Left ventricle myocardium inferior (tissue), 1 donor: ENCODE measurements at places on chromosomes 2 and 18. TPM values are rescaled to one million over a fixed set of nuclear protein-coding genes. Genes with fewer than 3 reads are reported as not detected.

Gene ANO7
- total RNA-seq, result 0.80 TPM

DNA sequence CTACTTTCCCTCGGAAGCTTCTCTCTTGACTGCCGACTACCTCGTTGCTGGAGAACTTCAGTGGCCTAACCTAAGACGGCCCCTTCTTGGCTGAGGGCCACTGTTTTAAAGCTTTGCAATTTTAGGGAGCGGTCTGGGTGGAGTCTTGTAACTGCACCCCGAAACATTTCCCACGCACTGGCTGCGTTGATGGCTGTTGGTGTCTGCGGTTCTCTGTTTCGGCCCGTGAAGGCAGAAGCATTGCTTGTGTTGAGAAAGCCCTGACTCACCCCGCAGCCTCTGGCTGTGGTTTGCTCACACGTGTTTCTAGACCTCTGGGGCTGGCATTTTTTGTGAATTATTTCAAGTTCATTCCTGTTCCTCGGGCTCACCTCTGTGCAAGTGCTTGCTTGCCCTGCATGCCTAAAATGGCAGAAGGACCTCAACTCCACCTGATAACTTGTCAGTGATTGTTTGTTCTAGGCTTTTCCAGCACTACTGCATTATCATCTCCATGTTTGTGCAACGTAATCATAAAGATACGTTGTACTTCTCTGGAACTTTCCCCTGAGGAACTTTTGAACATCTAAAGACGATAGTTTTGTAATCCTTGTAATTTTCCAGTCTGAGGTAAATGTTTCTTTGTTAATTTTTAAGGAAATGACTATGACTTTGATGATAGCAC is 94.2 kb upstream of the DLX2 start:
- no peak overlapping the region for H3K4me3 ChIP-seq
- no peak for DNase-seq
- H3K4me1 ChIP-seq, result no peaks in the 10 kb centered on the region
- no peak overlapping the region for H3K27ac ChIP-seq

Gene SFT2D3
- 2.9 TPM for total RNA-seq

Gene CLHC1
- 7.5 TPM for total RNA-seq

GRCh38 chr2:71795486-71795885 is 342.1 kb downstream of the DYSF start:
- H3K4me3 ChIP-seq, result no peak overlapping the region
- H3K36me3 ChIP-seq, result no peaks in the 10 kb centered on the region
- DNase-seq, result no peak
- peaks cover 10% of the 10 kb centered on the region for H3K27me3 ChIP-seq

GRCh38 chr2:19362094-19362754 is 3.8 kb upstream of the OSR1 start:
- H3K27me3 ChIP-seq, result peaks cover 53% of the 10 kb centered on the region
- H3K4me1 ChIP-seq, result peaks cover 49% of the 10 kb centered on the region
- H3K27ac ChIP-seq, result peak overlapping the region; percentile 53
- no peak for DNase-seq
- no peaks in the 10 kb centered on the region for H3K36me3 ChIP-seq

- H3K4me1 ChIP-seq, result peaks cover 71% of the 10 kb centered on the region
- H3K4me3 ChIP-seq, result peak overlapping the region; percentile 5
- H3K27ac ChIP-seq, result peak overlapping the region; percentile 57
Observed at GRCh38 chr2:88081924-88082608, 14.4 kb downstream of the SMYD1 start.

Gene AQP12B
- not detected for total RNA-seq

Gene KCNE4
- total RNA-seq, result 3.1 TPM

Gene SPR
- total RNA-seq, result 53.5 TPM

Gene ZAP70
- 0.55 TPM for total RNA-seq

DNA sequence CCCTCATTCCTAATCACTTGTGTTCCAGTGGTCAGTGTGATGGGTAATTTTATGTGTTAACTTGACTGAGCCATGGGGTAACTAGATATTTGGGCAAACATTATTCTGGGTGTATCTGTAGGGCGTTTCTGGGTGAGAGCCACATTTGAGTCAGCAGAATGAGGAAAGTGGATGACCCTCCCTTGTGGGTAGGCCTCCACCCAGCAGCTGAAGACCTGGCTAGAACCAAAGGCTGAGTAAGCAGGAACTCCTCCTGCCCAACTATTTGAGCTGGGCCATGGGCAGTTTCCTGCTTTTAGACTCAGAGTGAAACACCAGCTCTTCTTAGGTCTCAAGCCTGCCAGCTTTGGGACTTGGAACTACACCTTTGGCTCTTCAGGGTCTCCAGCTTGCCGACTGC is 141.8 kb downstream of the ACKR3 start:
- no peak overlapping the region for H3K27ac ChIP-seq
- no peaks in the 10 kb centered on the region for H3K27me3 ChIP-seq
- H3K4me3 ChIP-seq, result no peak overlapping the region
- no peaks in the 10 kb centered on the region for H3K36me3 ChIP-seq
- H3K4me1 ChIP-seq, result peaks cover 36% of the 10 kb centered on the region
- no peak for DNase-seq

DNA sequence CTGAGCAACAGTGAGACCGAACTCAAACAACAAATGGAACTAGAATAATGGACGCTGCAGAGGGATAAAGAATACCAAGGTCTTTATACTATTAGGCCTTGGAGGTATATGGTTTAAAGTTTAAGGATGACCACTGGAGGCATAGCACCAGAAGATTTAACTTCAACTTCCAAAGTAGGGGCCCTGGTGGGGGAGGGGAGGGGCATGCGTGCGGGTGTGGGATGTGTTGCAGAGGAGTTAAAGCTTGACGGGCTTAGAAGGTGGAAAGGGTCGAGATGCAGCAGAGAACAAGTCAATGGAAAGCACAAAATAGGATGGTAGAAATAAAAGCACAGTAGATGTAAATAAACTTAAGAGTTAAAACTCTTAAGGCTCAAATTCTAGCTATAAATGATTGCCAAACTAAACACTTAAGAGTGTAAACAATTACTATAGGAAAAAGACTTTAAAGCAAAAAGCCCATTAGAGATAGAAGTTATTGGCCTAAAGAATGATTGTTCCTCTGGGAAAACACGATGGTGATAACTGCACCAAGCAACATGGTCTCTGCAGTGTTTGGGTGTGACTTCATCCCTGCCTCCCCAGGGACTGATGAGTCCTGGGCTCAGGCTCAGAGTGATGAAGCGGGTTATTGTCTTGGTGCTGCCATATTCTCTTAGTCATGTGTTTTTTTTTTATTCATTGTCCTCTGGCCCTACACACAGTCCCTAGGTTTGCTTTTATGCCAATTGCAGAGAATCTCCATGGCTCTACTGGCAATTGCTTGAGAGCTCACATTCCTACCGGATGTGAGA is 13.0 kb downstream of the RRM2 start:
- H3K4me1 ChIP-seq, result no peaks in the 10 kb centered on the region
- H3K4me3 ChIP-seq, result no peak overlapping the region
- H3K27me3 ChIP-seq, result no peaks in the 10 kb centered on the region
- no peak for DNase-seq
- H3K36me3 ChIP-seq, result no peaks in the 10 kb centered on the region

- H3K27me3 ChIP-seq, result no peaks in the 10 kb centered on the region
- H3K4me3 ChIP-seq, result no peak overlapping the region
- H3K4me1 ChIP-seq, result no peaks in the 10 kb centered on the region
- H3K27ac ChIP-seq, result no peak overlapping the region
- no peak for DNase-seq
Observed at GRCh38 chr2:75340560-75340959, 141.2 kb upstream of the TACR1 start.

- H3K4me1 ChIP-seq, result no peaks in the 10 kb centered on the region
- DNase-seq, result no peak
- H3K36me3 ChIP-seq, result no peaks in the 10 kb centered on the region
- H3K4me3 ChIP-seq, result no peak overlapping the region
Observed at GRCh38 chr18:73288813-73289212, 421.0 kb upstream of the NETO1 start.

DNA sequence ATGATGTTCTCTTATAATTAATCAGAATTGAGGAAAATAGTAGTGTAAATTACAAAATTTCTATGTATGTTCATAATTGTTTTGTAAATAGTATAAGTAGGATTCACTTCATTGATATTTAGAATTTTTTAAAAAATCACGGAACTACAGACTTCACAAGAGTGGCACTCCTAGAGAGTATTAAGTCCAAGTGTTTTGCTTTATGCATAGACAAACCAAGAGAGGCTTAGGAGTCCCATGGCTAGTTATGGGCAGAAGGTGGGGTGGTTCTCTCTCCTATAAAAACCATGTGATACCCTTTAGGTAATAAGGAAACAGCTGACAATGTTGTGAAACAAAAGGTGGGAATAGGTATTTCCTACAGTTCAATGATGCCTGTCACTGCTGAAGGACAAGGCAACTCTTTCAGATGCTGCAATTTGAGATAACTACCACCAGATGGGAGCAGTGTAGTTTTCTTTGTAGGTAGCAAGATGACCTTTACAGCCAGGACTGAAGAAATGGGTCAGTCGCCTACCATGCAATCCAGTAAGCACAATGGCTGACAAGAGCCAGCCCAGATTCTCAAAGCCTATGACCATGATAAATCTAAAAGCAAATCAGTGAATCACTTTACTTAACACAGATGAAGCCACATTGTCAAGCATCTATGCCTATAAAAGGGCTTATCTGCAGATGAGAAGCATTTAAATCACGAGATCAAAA is 83.9 kb downstream of the AAK1 start:
- H3K27ac ChIP-seq, result peak overlapping the region; percentile 50
- no peak for DNase-seq
- H3K4me3 ChIP-seq, result no peak overlapping the region
- H3K4me1 ChIP-seq, result peaks cover 82% of the 10 kb centered on the region
- no peaks in the 10 kb centered on the region for H3K27me3 ChIP-seq

GRCh38 chr2:199409759-199410529 is 47.8 kb downstream of the SATB2 start:
- H3K36me3 ChIP-seq, result no peaks in the 10 kb centered on the region
- no peaks in the 10 kb centered on the region for H3K27me3 ChIP-seq
- H3K4me3 ChIP-seq, result no peak overlapping the region
- H3K4me1 ChIP-seq, result no peaks in the 10 kb centered on the region
- H3K27ac ChIP-seq, result no peak overlapping the region

DNA sequence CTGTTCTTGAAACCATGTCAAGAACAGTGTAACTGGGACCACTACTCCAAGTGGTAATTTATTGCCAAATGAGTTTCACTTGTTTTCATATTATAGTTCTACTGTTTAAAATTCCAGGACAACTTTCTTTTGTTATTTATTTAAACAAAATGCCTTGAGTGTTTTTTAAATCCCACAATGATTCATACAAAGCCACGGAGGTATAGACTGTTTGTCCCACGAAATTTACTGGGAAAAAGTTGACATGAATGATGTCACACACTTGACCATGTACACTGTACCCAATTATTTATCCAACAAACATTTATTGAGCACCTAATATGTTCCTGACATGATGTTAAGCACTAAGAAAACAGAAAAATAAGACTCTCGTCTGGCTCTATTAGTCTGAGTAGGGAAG is 243.9 kb upstream of the SIX2 start:
- no peaks in the 10 kb centered on the region for H3K4me1 ChIP-seq
- no peak for DNase-seq
- H3K27me3 ChIP-seq, result no peaks in the 10 kb centered on the region
- H3K4me3 ChIP-seq, result no peak overlapping the region

Gene TRMT61B
- 21.9 TPM for total RNA-seq

Gene CEP192
- 25.6 TPM for total RNA-seq

DNA sequence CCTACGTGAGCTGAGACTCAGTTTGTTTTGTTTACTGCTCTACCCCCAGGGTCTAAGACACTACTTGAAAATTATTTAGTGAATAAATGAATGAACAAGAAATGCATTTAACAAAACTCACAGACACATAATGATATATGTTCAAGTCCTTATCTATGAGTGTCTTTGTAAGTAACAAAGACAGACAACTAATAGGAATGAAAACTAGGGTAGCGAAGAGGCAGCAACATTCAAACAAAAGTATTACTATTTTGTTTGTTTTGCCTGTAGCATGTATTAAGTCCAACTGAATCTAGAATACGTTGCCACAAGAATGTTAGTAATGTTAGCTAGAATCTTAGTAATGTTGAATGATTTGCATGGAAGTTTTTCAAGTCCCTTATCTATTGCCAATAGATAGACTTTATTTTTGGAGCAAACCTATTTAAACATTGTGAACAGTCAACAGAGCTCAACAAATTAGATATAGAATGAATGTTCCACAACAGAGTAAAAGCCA is 144.8 kb upstream of the VWC2L start:
- H3K36me3 ChIP-seq, result no peaks in the 10 kb centered on the region
- H3K27me3 ChIP-seq, result no peaks in the 10 kb centered on the region
- H3K4me3 ChIP-seq, result no peak overlapping the region
- H3K4me1 ChIP-seq, result no peaks in the 10 kb centered on the region
- no peak overlapping the region for H3K27ac ChIP-seq

Gene EN1
- total RNA-seq, result not detected

GRCh38 chr18:48428475-48429177 is 19.4 kb upstream of the ZBTB7C start:
- H3K27ac ChIP-seq, result no peak overlapping the region
- no peaks in the 10 kb centered on the region for H3K36me3 ChIP-seq
- peaks cover 54% of the 10 kb centered on the region for H3K27me3 ChIP-seq
- no peaks in the 10 kb centered on the region for H3K4me1 ChIP-seq
- no peak overlapping the region for H3K4me3 ChIP-seq

- DNase-seq, result no peak
- H3K36me3 ChIP-seq, result no peaks in the 10 kb centered on the region
- H3K27me3 ChIP-seq, result peaks cover 9% of the 10 kb centered on the region
- no peak overlapping the region for H3K4me3 ChIP-seq
- H3K4me1 ChIP-seq, result no peaks in the 10 kb centered on the region
Observed at GRCh38 chr2:176947754-176948153, 264.8 kb upstream of the HNRNPA3 start.

Gene COMMD1
- total RNA-seq, result 63.7 TPM

DNA sequence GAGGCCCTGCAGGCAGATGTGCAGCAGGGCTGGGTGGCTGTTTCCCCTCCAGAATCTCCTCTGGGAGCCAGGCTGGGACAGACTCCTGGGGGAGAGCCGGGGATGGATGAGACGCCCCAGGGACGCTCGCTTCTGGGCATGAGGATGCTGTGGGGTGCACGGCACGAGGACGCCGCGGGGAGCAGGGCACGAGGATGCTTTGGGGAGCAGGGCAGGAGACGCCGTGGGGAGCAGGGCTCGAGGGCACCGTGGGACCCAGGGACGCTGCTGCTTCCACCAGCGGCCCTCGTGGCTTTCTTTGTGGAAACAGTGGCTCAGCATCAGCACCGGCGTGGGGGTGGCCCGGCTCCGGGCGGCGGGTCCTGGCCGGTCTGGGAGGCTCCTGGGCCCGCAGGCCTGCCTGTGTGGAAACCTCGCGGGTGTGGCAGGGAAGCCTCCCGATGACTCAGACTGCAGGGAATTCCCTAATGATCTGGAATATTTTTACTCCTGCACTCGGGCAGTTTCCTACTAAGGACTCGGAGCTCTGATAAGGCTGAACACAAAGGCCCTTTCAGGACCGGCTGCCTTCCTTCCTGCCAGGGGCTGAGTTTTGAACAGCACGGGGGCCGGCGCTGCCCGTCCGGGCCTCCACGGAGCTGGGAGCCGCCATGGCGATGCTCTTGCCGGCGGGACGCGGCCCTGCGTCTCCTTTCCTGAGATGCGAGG is 62.6 kb downstream of the NFATC1 start:
- peak; percentile 76 for DNase-seq
- peak overlapping the region; percentile 47 for H3K4me3 ChIP-seq
- peaks cover 28% of the 10 kb centered on the region for H3K36me3 ChIP-seq
- H3K27me3 ChIP-seq, result no peaks in the 10 kb centered on the region

GRCh38 chr18:54129448-54130067 is 94.9 kb downstream of the MBD2 start:
- H3K36me3 ChIP-seq, result no peaks in the 10 kb centered on the region
- peaks cover 7% of the 10 kb centered on the region for H3K4me1 ChIP-seq
- H3K27me3 ChIP-seq, result no peaks in the 10 kb centered on the region
- no peak overlapping the region for H3K27ac ChIP-seq
- no peak overlapping the region for H3K4me3 ChIP-seq
